Tibial nerve (tissue), 4 donors: ENCODE measurements at places on chromosomes 2 and 18. TPM values are rescaled to one million over a fixed set of nuclear protein-coding genes. Genes with fewer than 3 reads are reported as not detected.

DNA sequence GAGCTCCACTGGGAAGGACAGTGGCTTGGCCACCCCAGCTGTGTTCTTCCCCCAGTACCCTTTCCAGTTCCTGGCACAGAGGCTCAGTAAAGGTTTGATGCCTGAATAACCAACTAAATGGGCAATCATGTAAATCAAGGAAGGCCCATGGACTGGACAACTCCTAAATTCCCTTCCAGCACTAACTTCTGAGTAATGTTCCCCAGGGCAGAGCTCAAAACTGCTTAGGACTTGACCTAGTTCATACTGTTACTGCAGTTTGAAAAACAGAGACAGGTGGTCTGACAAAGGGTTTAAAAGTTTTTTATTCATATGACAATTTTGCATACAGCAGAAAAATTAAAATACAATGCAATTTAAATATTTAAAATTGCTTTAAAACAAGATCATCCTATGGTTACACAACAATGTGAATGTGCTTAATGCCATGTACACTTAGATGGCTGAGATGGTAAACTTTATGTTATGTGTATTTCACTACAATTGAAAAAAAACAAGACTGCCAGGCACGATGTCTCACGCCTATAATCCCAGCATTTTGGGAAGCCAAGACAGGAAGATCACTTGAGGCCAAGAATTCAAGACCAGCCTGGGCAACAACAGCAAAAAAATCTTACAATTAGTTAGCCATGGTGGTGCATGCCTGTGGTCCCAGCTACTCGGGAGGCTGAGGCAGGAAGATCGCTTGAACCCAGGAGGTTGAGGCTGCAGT is 26.2 kb downstream of the PCBP1 start:
- DNase-seq: no peak

- DNase-seq: no peak
These were observed 47.5 kb upstream of the RTN4 start for GRCh38 chr2:55097461-55098410.

DNA sequence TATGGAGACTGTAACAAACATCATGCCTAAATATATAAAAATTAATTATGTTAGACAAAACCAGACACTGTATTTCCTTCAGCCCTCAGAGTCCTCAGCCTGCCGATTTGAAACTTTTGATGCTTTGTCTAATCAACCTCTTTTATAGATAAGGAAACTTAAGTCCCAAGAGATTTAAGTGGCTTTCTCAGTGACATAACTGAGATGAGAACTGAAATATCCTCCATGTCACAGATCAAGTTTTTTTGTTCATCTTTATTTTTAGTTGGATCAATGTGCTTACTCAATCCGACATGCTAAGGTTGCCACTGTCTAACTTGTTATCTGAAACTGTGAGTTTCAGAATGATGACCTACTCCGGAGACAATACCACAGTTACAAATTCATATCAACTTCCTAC is 72.3 kb downstream of the BARD1 start:
- no peak for DNase-seq

- no peak for DNase-seq
These were observed 73.5 kb upstream of the SERTAD2 start for GRCh38 chr2:64727013-64727767.

DNA sequence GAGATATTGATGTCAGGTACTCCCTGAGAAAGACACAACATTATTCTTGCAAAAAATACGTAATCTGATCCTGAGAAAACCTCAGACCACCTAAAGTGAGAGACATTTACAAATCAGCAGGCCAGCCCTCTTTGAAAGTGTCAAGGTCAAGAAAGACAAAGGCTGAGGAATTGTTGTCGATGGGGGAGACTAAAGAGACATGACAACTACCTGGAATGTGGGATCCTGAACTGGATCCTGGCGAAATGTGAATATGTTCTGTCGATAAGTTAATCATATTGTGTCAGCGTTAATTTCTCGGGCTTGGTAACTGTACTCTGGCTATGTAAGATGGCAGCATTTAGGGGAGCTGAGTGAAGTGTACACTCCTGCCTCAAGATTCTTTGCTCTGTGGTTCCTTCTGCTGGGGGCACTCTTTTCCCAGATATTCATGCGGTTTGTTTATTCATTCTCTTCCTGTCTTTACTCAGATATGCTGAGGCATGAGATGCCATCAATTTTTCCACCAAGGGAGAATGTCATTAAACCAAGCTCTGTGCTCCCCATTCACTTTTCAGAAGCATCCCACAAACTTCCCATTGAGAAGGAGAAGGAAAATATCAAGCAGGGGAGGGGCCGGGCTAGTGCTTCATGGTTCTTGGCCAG is 154.9 kb downstream of the CAPN13 start:
- no peak for DNase-seq

DNA sequence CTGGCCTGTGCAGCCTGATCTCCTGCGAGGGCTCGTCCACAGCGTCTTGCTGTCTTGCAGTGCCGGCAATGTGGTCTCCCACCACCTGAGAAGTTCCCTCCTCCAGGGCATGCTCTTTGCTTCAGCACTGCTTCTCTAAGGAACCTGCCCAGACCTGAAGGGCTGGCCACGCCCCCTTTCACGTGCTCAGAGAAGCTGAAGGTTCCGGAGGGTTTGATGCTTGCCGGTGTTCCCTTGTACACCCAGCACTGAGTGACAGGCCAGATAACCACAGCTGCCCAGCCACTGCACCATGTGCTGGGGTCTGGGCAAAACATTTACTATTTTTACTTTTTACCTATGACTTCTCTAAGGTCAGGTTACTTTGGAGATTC is 1.7 kb upstream of the POLR2D start:
- no peak for DNase-seq

DNA sequence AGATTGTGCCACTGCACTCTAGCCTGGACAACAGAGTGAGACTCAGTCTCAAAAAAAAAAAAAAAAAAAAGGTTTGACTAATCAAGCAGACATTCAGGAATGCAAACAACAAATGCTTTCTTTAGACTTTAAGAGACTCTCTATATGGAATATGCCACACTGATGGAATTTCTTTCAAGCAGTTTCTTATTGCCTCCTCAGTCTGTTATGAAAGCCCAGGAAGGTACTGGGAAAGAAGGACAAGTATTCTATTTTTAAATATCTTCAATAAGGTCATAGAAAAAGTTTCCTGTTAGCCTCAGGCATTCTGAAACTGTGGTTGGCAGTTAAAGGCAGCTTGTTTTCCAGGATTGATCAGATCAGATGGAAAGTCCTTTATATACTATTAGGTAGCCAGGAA is 241.6 kb downstream of the PIK3C3 start:
- no peak for DNase-seq

DNA sequence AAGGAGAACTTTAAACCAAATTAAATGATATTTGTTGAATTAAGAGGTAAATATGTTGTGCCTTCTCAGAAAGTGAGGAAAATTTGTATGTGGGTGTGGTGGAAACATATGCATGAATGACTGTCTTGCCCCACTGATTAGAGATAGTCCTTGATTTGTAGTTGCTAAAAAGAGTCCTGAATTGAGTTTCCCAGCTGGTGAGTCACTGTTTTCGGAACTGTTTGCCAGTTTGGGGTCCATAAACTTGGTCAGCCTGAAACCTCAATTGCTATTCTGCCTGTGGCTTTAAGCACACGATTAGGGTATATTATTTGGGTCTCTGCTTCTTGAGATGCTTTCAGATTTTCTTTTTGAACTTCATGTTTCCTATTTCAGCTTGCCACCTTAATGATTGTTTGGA is 53.3 kb downstream of the PIKFYVE start:
- DNase-seq: no peak

DNA sequence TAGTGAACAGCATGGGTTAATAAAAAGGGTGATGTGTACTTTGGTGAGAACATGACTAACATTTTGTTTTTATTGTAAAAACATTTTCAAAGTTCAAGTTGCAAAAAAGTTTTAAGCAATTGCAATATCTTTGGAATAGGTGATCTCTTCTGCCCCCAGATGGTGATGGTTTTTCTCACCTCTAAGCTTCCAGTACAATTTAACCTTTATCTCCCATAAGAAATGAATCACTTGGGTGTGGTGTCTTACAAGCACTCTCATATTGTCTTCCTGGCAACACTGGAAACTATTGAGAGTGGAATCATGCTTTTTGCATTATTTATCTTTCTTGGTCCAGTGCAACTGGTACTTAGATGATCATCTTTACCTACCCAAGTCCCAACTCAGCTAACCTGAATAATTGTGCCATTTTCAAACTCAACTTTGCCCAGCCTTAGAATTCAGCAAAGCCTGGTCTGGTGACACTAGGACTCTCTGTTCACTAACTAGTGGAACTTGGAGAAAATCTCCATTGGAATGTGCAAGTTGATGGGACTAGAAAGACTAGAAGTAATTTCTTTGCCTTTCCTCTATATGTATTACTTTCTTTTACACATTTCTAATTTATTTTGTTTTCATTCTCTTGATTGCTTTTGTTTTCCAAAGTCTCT is 964.7 kb upstream of the ZEB2 start:
- no peak for DNase-seq

DNA sequence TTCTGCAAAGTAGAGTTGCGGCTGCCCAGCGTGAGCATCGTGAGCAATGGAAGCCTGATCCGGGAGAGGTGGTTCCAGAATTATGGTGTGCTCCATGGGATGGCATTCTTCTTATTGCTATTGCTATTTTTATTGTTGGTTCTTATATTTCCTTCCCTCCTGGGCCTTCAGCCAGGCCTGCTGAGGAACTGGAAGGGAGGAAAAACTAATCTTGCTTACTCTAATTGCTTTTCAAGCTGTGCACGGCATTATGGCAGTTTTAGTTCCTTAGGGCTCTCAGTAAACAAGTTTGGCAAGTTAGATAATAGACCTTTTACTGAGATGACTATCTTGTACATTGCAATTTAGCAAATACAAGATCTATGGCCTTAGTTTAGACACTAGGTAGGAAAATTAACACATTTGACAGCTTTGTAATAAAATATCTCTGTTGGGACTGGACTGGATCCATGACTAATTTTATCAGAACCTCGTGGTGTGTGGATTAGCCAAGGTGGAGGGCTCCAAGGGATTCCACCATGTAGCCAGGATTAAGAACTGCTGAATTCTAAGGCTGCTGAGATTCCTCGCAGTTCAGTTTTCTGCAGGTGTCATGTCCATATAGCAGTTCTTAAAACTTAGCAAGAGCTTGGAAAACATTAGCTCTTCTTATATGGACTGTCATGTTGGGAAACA is 6.0 kb downstream of the RSAD2 start:
- no peak for DNase-seq

DNA sequence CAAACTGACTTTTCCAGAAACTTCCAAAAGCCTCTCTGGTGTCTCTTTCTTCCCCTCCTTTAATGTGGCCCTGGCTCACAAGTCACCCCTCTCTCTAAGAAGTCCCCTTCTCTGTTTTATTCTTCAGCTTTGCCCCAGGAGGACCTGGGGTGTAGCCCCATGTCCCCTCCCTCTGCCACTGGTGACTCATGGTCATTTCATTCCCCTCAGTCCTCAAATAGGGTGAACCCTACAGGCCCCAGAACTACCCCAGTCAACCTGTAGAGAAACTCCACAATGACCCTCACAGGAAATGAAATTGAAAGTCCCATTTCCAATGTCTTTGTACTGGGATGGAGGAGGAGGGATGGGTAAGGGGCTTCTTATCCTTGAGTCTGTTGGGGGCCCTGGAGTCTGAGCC is 6.2 kb upstream of the SPEG start:
- DNase-seq: no peak

- DNase-seq: no peak
These were observed 202.8 kb downstream of the DNER start for GRCh38 chr2:229511524-229511923.

The HAAO gene
- total RNA-seq: 24.1 TPM

The KLF7 gene
- total RNA-seq: 32.0 TPM

The EIF2AK2 gene
- 24.6 TPM for total RNA-seq

The SATB2 gene
- total RNA-seq: 8.5 TPM

The PPP1R1C gene
- 4.3 TPM for total RNA-seq
